ENCODE measurements at places on chromosomes 4 and X.

DNA sequence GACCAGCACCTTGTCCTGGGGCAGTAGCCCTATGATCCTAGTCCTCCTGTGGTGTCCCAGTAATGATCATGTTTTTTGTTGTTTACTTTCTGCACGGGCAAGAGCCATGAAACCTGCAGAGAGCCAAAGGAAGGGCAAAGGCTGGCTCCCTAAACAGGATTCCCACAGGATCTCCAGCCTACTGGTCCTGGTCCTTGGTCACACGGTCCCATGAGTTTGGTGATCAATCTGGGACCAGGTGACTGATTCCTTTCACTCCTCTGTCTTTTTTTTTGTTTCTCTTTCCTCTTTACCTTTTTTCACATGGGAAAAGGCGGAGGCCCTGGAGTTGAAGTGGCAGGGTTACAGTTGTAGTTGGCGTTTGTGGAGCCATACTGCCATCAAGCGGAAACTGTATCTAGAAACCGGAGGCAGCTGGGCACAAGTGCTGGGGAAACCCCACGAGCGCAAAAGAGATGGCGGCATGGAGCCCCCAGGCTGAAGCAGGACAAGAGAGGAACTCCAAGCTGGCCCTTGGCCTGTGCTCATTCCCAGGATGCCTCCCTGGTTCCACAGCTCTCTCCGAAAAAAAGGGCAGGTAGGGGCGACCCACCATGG is 34.6 kb downstream of the NBDY start:
- peak; percentile 45 for DNase-seq

- DNase-seq = no peak
Observed at GRCh38 chr4:175407926-175408325, 404.1 kb downstream of the GPM6A start.

- DNase-seq = no peak
Observed at GRCh38 chr4:120874792-120875774, 47.4 kb downstream of the PRDM5 start.

- no peak for DNase-seq
Observed at GRCh38 chrX:2767631-2768455, 16.0 kb downstream of the XG start.

DNA sequence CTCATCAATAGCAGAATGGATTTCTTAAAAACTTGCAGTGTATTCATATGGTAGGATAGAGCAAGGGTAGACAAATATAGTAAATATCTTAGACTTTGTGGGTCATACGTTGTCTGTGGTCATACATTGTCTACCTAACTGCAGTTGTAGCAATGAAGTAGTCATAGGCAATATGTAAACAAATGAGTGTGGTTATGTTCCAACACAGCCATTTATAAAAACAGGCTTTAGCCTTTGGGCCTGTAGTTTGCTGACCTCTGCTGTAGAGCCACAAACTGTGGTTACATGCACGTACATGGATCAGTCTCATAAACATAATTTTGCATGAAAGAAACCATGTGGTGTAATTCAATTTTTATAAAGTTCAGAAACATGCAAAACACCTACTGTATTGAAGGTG is 98.9 kb downstream of the LARP1B start:
- no peak for DNase-seq

Data from effector memory CD4-positive, alpha-beta T cell (primary cell).